Ascending aorta (tissue), 2 donors: ENCODE measurements at places on chromosomes 6 and 20.

DNA sequence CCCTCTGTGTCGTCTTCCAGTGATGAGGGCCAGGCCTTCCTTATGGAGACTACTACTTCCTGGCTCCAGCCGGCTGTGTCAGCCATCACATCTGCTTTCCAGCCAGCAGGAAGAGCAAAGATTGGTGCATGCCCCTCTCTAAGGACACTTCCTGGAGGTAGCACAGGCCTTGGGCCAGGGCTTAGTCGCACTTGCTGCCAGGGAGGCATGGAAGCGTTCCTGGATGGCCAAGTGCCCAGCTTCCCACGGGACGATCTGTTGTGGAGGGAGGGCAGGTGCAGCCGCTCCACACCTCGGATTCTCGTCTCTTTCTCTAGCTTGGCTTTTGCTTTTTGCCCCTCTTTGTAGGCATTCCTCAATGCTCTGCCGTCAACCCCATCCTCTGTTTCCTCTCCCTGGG lies 11.9 kb downstream of the ERMARD start:
- H3K4me3 ChIP-seq: no peak overlapping the region
- H3K27ac ChIP-seq: no peak overlapping the region
- DNase-seq: no peak
- no peaks in the 10 kb centered on the region for H3K27me3 ChIP-seq
- H3K4me1 ChIP-seq: no peaks in the 10 kb centered on the region
- peaks cover 86% of the 10 kb centered on the region for H3K36me3 ChIP-seq

- no peak overlapping the region for H3K4me3 ChIP-seq
- no peaks in the 10 kb centered on the region for H3K27me3 ChIP-seq
- H3K27ac ChIP-seq: no peak overlapping the region
- H3K36me3 ChIP-seq: no peaks in the 10 kb centered on the region
- DNase-seq: no peak
These were observed 87.5 kb downstream of the TRERF1 start for GRCh38 chr6:42363926-42364849.

DNA sequence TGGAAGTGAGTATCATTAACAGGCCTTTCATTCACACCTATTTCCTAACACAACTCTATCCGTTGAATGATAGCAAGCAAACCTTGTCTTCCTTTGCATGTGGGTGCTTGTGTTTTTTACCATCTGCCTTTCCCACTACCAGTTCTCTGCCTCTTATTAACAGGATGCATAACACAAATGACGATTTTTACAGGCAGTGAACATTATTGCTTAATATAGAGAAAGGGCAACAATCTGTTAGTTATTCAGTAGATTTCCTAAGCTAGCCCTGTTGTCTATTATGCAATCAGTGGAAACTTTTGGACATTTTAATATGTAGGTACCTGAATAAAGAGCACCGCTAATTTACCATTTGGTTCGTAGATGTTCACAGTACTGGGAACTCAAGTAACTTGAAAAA lies 348.8 kb upstream of the PLCB4 start:
- no peak overlapping the region for H3K4me3 ChIP-seq
- H3K4me1 ChIP-seq: no peaks in the 10 kb centered on the region
- no peak overlapping the region for H3K27ac ChIP-seq
- DNase-seq: no peak
- H3K27me3 ChIP-seq: no peaks in the 10 kb centered on the region

DNA sequence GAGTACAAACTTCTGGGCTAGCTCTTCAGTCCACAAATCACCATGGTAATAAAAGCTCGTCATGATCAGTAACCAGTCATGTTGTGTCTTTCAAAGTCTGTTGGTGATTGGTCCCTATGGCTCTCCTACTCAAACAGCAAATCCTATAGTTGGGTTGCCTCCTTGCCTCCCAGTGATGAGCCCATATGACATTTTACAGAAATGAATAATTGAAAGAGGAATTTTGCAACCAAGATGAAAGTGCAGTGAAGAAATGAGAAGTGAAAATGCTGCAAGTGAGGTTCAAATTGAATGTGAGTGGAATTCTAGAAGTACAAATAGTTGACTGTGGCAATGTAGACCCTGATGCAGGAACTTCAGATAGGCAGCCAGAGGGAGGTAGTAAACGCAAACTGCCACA lies 5.1 kb upstream of the SIRPD start:
- no peak overlapping the region for H3K27ac ChIP-seq
- no peaks in the 10 kb centered on the region for H3K36me3 ChIP-seq
- no peaks in the 10 kb centered on the region for H3K4me1 ChIP-seq
- no peaks in the 10 kb centered on the region for H3K27me3 ChIP-seq
- H3K4me3 ChIP-seq: no peak overlapping the region
